ENCODE measurements at places on chromosomes 4 and X.

DNA sequence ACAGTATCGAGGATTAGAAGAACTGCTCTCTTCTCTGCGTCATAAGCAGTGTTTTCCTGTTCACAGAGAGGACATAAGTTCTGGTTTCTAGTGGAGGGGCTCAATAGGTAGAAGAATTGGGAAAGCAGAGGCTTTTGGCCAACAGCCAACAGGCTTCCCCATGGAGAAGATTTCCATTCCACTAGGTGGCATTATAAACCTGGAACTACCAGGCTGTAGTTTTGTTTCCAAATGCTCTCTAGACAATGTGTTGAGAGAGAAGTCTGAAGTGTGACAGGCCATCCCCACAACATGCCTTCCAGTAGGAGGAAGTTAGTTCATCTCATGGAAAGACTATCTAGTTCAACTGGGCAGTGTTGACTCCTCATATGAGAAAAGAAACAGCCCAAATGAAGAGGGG, 63.8 kb upstream of the ANXA10 start:
- no peak for DNase-seq

GRCh38 chrX:97563531-97564133, 679.9 kb downstream of the RPA4 start:
- peak; percentile 10 for DNase-seq

DNA sequence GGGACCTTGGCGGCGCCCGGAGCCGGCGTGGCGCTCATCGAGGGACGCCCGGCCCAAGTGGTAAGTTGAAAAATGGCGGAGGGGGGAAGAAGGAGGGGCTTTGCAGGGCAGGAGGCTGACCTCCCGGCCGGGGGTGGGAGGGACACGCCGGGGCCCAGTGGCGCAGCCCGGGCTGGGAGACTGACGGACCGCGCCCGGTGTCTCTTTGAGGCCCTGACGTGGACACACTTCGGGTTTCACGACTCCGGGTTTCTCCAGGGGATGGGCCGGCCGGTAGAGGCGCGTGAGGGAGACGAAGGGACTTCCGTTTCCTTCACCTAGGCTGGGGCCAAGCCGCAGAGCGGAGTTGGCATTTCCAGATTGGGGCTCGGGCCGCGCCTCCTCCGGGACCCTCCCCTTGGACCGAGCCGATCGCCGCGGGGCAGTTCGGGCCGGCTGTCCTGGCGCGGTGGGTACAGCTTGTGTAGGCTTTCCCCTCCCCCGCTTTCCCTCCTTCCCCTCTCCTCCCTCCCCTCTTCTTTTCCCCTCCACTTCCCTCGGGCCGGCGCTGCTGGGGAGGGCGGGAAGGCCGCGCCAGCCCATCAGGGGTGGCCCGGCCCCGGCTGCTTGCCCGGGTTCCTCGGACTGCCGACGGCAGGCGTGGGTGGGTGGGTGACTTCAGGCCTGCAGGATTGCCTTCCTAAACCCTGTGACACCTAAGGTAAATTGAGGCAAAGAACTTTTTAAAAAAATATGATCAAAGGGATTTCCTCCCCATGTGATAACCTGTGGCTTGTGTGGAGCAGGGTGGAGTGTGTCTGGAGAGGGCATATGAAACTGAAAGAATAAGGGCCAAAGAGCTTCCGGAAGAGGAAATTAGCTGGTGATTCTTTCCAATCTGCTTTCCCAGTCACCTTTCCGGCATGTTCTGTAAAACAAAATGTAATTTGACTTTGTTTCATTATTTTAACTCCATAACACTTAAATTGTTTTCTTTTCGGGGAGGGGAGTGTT, at the start of gene XIAP:
XIAP (plus strand) TSS at position 208 of the 993 bp plus-strand sequence. CDS start 25,610 bp downstream, outside the sequence.
- DNase-seq, result peak; percentile 32

DNA sequence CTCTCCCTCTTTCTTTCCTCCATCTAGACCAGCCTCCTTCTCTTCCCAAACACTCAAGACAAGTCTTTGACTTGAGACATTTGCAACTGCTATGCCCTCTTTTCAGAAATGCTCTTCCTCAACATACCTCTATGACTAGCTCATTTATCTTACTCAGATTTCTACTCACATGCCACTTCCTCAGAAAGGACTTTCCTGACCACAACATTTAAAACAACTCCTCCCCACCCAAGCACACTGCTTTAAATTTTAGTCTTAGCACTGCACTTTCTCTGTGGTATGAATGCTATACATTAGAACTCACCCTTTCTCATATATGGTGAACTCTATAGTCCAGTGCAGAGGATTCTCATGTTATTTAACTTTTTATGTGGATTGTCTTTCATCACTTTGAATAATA, 28.4 kb upstream of the SULT1E1 start:
- DNase-seq, result no peak

GRCh38 chr4:124947622-124948265, 235.2 kb upstream of the ANKRD50 start:
- no peak for DNase-seq

- no peak for DNase-seq
Observed at GRCh38 chr4:41365681-41366080, 109.0 kb downstream of the UCHL1 start.

DNA sequence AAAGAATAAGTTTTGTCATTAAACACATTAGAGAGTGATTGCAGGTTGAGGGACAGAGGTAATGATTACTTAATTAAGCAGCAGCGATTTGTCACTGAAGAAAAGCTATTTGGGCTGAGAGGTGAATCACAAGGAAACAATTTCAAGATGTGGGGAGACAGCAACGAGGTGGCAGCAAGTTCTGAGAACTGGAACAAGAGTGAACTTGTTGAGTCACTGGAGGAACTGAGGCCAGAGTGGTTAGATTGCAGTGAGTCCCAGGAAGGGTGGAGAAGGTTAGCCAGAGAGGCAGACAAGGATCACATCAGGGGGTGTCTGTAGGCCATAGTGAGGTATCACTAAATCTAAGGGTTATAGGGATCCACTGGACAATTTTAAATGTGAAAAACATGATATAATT, 57.9 kb upstream of the TMPRSS11A start:
- DNase-seq, result no peak

GRCh38 chrX:73965833-73966232, 338.1 kb upstream of the ZCCHC13 start:
- DNase-seq, result no peak

GRCh38 chr4:158823461-158823873, 54.6 kb downstream of the FNIP2 start:
- DNase-seq, result no peak

DNA sequence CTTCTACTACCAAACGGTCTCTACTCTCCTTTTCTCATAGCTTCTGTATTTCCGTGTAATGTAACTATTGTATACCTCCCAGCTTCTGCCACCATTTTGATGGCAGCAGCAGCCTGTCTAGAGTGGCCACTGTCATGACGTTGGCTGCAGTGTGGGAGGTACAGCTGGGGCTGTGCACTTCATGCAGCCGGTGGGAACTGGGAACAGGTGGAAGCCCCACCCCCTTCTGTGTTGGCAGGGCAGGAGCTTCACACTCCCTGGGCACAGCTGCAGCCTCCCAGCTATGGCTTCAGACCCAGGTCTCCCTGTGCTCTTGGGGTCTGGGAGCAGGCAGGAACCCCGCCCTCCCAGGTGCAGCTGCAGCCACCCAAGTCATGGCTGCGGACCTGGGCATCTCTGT, 49.8 kb upstream of the SEC24B start:
- DNase-seq, result no peak

GRCh38 chr4:174697202-174697601, 131.8 kb downstream of the GLRA3 start:
- no peak for DNase-seq
